ENCODE measurements at places on chromosomes 3 and 15.

DNA sequence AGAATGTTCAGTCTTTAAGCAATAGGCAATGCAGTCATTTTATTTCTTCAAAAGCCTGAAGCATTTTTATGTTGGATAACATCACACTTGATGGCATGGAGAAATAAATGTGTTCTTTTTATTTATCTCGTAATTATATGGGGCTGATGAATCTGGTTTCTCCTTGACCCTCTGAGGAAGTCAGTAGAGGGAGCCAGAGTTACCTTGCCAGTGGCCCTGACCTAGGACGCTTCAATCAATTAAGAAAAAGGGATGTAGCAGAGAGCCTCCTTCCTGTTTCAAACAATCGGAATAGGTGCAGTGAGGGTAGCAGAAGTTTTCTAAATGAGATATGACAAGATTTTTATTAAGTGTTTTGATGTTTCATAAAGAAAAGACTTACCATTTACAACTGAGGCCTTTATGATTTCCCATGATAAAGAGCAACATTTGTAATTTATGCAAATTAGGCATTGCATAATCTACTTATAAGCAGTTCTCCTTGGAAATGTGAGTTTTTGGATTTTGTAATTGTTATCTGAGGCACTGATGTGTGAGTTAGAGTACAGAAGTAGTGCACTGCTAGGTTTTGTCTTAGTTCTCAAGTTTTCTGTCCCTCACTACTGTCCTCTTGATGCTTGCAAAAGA lies 129.1 kb downstream of the RAP2B start:
- peak; percentile 20 for DNase-seq

DNA sequence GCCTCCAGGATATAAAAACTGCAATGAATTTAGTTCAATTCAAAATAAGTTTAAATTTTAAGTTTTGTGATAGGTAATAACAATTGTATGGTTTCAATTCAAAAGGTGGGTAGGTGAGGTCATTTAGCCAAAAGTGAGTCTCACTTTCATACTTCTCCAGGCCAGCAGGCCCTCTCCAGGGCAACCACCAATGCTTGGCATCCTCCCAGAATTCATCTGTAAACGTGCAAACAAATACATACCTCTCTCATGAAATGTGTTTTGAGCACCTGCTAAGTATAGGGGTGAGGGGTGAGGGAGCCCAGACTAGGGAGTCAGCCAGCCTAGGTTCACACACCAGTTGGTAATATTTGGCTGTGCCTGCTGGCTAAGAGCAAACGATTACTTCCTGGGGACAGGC lies 22.0 kb upstream of the RBSN start:
- no peak for DNase-seq

GRCh38 chr15:96720251-96720650 lies 389.8 kb downstream of the NR2F2 start:
- DNase-seq: no peak

- no peak for DNase-seq
These were observed 58.6 kb downstream of the UACA start for GRCh38 chr15:70704731-70705130.

GRCh38 chr3:113531826-113532697 lies at the start of gene SIDT1:
TSS of gene SIDT1 (plus strand) at chr3:113532555. CDS start at chr3:113533022, 467 bp downstream.
- peak; percentile 54 for DNase-seq

- DNase-seq: no peak
These were observed 31.4 kb upstream of the RARB start for GRCh38 chr3:25396686-25397085.

DNA sequence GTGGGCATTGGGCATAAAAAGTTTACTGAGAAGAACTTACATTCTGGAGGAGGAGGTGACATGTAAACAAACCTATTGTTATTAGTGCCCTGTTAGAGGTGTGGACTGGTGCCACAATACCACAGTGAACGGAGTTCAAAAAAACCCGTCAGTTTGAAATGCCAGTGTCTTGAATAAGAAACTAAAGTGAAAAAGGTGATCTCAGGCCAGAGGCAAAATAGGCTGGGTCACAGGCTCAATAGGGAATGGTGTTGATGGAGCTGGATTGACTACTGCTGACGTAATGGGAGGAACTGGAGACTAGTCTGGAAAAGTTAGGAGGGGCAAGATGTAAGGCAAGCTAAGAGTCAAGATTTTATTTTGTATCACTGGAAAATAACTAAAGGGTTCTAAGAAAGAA lies 1.6 kb upstream of the DCBLD2 start:
- no peak for DNase-seq

- no peak for DNase-seq
These were observed 20.0 kb downstream of the SLC35G2 start for GRCh38 chr3:136838641-136839555.

- DNase-seq: no peak
These were observed 2.4 kb downstream of the ACAP2 start for GRCh38 chr3:195440379-195440778.

DNA sequence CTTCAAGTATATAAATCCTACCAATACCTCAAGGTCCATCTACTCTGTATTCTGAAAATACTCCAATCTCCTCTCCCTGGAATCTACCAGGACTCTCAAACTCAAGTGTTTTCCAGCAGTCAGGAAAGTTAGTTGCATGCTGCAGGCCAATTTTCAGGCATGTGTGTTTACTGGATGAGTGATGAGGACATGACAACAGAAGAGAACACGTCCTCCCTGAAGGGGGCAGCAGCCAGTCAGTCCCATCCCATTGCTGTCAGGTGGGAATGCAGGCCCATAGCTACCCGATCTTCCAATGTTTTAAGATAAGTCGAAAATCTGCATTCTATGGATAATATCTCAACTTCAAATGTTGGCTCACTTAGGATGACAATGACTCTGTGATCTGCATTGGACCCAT lies 496.2 kb downstream of the FHIT start:
- DNase-seq: no peak

- no peak for DNase-seq
These were observed 57.2 kb upstream of the ST8SIA2 start for GRCh38 chr15:92336419-92336987.

DNA sequence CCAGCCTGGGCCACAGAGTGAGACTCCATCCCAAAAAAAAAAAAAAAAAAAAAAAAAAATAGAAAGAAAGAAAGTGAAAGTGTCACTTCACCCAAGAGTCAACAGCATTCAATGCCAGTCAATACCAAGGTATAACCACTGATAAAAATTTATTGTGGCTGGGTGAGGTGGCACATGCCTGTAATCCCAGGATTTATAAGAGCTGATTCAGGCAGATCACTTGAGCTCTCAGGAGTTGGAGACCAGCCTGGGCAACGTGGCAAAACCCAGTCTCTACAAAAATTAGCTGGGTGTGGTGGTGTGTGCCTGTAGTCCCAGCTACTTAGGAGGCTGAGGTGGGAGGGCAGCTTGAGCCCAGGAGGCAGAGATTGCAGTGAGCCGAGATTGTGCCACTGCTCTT lies 46.5 kb upstream of the PIK3CB start:
- DNase-seq: no peak

DNA sequence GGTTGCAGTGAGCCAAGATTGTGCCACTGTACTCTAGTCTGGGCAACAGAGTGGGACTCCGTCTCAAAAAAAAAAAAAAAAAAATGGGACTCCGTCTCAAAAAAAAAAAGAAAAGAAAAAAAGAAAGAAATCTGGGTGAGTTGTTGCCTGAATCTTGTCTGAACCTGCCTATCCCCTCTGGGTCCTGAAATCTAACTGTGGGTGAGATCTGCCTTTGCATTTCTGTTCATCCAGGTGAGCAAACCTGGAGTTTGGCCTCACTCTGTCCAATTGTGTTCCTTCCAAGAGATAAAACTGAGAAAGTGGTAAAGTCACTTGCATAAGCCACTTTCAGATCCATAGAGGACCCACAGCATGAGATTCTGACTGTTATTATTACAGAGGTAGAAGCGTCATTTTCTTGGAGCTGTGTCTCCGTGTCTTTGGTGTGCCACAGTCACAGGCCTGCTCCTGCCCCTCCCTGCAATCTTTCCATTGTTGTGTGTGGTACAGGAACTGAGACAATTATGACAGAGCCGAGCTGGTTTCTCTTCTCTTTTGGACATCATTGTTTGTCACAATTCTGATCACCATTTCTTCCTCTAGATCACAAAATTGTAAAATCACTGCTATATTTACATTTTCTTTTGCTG lies 235.9 kb downstream of the LPP start:
- DNase-seq: peak; percentile 50

DNA sequence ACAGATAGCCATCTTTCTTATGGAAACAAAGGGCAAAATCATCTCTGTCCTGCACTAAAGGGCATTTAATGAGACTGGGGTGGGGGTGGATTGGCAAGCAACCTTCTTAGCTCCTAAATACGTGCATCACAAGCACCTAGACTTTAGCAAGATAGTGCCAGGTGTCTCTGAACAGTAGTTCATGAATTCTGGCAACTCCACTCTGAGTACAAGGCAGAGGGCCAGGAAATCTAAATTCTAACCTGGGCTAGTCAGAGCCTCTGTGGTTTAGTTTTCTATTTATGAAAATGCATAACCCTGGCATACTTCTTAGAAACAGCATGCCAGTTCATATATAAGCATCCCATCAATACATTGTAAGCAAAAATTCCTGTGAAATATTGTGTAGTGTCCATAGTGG lies 788.5 kb downstream of the MCTP2 start:
- no peak for DNase-seq

DNA sequence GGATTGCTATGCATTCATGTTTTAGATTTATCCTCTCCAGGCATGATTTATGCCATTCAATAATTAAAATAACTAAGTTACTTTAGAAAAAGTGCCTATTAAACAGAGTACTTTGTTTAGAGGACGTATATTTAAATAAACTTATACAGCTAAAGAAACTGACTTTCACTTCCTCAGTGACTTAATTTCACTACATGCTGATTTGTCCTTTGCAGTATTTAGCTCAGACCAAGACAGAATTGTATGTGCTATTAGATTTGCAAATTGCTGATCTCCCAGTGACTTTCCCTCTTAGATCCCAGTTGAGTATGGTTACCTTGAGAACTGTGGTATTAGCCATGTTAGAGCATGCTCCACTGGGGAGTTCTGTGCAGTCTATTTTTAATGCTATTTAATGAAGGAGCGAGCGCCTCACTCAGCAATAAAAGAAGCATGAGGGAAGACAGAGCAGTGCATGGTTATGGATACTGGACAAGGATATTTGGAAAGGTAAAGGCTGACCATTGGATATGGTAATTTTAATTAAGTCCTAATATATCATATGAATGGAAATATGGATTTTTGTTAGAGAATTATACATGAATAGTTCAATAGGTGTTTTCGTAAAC lies 2.7 kb downstream of the ARPP21 start:
- peak; percentile 51 for DNase-seq

DNA sequence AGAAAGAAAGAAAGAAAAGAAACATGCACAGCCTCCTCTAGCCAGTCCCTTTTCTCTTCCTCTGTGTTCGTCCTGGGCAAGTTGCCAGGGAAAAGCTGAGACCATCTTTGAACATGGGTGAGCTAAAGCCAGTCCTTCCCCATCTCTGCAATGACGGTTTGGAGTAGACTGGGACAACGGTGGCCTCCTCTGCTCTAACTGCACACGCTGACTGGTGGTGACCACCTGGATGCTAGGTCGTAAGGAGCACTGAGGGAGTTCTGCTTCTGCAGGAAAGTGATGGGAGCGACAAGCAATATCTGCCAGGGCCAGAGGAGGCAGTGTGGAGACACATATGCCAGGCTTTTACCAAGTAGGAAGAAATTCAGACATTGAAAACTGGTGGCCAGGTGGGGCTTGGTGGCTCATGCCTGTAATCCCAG lies 111.7 kb downstream of the NUP210 start:
- DNase-seq: peak; percentile 40

DNA sequence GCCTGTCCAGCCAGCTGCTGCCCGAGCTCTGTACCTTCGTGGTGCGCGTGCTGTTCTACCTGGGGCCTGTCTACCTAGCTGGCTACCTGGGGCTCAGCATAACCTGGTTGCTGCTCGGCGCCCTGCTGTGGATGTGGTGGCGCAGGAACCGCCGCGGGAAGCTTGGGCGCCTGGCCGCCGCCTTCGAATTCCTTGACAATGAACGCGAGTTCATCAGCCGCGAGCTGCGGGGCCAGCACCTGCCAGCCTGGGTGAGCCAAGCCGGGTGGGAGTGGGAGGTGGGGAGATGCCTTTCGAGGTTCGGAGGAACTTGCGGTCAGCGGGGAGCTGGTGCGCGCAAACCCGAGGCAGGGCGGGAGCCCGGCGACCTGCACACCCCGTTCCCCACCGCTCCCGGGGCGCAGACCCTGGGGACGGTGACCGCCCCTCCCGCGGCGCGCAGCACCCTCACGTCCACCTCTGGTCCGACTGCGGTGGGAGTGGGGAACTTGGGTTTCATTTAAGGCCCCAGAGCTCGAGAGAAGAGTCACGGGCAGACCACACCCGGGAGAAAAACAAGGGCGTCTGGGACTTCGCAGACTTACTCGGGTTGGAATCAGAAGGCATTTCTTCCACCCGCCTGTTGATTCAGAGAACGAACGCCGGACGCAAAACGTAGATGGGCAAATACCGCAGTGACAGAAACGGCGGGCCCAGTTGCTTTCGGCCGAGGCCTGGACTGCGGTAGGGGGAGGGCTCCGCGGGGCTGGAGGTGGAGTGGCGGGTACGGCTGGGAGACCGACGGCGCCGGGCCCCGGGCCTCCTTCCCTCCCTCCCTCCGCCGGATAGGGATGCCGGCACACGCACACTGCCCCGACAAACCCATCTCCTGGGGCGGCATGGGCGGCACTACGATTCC lies 708 bp downstream of the ESYT3 start:
- DNase-seq: no peak

GRCh38 chr3:143295201-143296080 lies 175.9 kb downstream of the CHST2 start:
- DNase-seq: no peak

DNA sequence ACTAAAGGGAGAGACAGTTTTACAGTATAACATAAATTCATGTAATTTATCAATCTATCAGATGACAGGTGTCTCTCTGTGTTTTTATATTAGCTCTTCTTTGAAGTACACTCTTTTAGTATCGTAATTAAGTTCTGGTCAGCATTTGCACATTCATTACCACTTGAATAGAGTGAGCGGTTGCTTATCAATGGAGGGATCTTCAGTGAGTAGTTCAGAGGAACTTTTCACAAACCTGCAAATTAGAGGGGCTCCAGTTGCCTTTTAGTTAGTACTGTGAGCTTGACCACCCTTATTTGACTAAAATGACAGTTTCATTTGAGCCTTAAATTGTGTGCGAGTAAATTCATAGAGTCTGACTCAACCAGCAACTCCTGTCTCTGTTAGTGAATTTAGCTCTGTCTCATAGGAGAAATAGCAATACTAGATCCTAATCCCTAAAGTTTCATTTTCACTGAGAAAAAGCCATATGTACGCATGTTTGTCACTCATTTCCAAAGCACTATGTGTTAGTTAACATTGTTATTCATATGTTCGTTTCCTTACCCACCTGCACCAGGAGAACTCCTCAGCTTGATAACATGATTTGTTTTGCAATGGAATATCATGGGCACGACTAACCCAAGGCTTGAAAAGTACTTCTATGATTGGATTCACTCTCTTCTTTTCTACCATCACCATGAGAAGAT lies 57.5 kb upstream of the ZBED2 start:
- DNase-seq: no peak

- no peak for DNase-seq
These were observed 70.9 kb downstream of the GMPS start for GRCh38 chr3:155941354-155941753.

GRCh38 chr3:131401978-131402377 lies 20.4 kb downstream of the NUDT16 start:
- DNase-seq: no peak

GRCh38 chr3:62718515-62719320 lies 156.5 kb downstream of the CADPS start:
- DNase-seq: peak; percentile 16

- DNase-seq: peak; percentile 30
These were observed 289.8 kb upstream of the ROPN1 start for GRCh38 chr3:124281453-124282316.

Data from tongue (tissue), 3 donors.